ENCODE measurements at places on chromosomes 2 and 18.

DNA sequence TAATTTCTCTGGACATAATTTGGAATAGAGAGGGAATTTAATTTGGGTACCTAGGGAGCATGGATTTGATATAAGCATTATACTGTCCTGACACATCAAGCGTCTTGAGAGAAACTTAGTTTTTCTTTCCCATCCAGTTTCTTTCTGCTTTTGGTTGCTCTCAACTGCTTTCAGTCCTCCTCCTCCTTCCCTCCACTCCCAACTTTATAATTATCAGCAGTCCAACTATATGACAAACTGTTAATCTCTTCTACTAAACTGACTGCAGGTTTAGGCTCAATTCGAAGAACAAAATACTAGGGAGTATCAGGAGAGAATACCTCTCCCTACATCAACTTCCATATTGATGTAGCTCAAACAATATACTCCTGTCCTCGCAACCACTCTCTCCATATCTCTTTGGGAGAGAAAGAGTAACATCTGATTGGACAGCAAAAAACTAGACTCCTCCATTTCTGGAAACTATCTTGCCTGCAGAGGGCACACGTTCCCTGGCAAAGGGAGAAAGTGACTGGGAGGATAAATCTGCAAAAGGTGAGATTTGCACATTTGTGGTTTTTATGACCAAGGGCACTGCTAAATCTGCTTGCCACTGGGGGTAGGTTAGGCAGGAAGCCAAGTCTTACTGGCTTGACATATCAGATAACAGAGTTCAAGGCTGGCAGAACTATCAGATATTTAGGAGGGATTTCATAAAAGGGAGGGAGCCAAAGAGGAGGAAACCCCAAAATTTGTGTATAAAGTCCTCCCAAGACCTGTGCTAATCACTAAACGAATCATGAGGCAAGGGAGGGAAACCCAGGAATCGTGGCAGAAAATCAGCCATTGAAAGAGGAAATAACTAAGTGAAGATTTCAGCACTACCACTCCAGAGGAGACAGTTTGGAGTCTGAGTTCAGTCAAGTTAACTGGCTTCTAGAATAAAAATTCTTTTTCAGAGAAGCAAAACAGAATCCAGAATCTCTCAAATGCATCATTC is 40.0 kb downstream of the ICA1L start:
- DNase-seq: peak; percentile 89

- DNase-seq: no peak
Observed at GRCh38 chr2:160909781-160910242, 250.4 kb upstream of the TANK start.

GRCh38 chr2:19819097-19820065 is 82.4 kb downstream of the TTC32 start:
- DNase-seq: no peak

DNA sequence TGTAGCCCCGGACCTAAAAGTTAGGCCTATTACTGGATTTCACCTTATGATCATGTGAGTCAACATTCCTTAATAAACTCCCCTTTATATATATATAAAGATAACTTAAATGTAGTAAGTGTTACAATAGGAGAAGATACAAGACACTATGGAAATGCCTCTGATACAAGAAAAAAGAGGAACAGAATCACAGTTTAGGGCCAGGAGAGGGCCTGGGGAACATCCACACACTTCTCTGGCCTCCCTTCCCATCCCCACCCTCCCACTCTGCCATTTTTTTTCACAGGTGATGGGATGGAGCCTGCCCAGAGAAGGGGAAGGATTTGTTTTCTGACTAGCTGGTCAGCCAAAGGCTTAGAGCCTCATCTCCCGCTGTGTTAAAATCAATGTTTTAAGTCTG is 6.4 kb downstream of the CDC42EP3 start:
- DNase-seq: no peak

- DNase-seq: no peak
Observed at GRCh38 chr2:192184349-192184748, 10.4 kb downstream of the TMEFF2 start.

DNA sequence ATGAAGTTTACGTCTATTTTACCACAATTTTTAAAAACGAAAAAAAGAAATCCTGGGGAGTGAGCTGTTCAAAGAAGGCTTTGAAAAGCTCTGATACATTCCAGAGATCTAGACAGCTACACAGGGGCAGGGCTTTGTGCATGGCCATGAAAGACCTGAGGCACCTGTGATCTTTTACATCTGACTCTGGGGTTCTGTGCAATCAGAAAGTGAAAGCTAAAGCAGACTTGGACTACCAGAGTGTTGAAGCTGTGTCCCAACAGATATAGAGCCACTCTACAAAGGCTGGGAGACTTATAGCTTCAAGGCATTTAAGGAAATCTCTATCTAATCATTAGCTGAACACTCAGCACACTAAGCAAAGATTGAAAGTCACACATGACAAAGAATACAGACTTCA is 34.1 kb downstream of the PARD6G start:
- peak; percentile 60 for DNase-seq

DNA sequence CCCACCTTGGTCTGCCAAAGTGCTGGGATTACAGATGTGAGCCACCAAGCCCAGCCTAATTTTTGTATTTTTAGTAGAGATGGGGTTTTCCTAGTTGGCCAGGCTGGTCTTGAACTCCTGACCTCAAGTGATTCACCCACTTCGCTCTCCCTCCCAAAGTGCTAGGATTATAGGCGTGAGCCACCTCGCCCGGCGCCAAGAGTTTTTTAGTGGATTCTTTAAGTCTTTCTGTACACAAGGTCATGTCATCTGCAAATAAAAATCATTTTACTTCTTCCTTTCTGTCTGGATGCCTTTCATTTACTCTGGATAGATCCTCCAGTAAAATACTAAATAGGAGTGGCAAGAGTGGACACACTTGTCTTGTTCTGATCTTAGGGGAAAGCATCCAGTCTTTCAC is 61.7 kb downstream of the KCMF1 start:
- DNase-seq: no peak

DNA sequence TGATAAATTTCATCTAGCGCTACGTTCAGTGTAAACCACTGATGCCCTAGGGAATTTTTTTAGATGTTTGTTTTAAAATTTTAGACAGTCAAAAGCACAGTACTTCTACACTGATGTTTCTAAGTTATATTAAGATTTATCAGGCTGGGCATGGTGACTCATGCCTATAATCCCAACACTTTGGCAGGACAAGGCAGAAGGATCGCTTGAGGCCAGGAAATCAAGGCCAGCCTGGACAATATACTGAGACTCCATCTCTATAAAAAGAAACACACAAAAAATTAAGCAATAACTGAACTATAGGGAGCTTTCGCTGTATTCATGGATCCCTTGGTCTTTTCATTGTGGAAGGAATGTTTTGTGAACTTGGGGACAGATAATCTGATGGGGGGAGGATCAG is 50.6 kb upstream of the MAPRE2 start:
- no peak for DNase-seq

DNA sequence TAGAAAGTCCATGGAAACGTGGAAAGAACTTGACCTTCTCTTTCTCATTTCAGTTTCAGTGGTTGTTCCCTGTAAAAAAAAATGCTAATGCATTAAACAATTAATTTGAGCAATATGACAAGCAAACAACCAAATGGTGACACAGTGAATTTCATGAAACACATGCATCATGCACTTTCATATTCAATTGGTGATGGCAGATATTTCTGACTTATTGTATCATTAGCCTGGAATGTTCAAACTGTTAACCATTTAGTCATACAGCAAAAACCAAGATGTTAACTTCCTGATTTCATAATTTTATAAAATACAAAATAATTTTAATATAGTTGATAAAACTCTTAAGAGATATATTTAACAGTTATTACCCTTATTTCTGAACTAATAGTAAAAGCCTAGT is 85.5 kb downstream of the SCN1A start:
- no peak for DNase-seq

DNA sequence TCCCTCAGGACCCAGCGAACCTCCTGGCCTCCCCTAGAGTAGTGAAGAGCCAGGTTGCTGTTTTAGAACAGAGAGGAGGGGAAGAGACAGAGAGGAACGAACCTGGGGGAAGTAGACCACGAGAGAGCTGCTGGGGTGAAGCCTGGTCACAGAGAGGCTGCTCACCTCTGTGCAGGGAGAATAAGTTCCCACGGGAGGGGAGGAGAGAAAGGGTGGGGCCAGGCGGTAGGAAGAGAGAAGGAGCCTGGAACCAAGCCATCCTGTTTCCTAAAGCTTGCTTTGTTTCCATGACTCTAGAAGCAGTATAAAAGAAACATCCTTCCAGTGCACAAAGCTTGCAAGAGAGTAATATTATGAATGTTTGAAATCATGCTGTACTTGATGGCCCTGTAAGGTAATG is 147.9 kb downstream of the MYT1L start:
- DNase-seq: no peak
